ENCODE measurements at places on chromosomes 1 and 21.

- no peak for DNase-seq
Observed at GRCh38 chr1:101227837-101228236, 9.0 kb upstream of the S1PR1 start.

DNA sequence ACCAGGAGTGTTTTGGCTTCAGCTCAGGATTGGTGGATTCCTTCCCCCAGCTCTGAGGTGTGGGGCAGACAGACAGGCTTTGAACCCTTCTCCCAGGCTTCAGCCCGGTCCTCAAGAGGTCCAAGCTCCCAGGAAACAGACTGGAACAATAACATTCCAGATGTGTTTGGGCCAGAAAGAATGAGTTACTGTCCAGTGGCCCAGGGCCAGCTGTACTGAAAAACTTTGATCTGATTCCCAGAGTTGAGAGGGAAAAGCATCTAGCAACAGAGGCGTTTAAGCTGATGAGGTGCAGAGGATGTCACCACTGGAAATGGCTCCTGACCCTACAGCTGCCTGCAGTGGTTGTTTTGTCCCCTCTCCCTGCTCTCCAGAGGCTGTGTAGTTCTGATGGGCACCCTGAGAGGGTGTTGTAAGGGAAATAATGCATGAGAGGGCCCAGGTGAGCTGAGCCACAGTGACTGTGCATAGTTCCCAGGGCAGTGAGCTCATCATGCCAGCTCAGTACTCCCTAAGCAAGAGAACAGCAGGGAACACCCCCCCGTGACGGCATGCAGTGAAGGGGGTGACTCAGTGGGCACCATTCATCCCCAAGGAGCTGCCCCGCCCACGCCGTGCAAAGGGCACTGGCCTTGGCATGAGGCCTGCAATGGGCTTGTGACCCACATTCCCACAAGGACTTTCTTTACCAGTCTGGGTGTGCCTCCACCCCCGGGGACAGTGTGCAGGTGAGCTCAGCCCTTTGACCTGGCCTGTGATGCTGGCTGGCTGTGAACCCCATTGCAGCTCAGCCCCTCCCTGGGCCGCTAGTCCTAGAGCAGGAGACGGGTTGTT lies 13.8 kb upstream of the SFN start:
- no peak for DNase-seq

DNA sequence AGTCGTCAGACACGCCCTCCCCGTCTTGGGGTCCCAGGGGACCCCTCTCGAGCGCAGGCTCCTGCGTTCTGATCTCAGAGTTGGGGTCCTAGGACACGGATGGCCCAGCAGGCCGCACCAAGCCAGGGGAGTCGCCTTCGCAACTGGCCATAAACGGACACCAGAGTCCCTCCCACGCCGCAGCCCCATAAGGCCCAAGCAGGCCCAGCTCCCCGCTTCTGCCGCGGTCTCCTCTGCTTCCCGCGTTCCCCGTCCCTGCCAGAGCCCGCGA lies 633 bp downstream of the DMRTA2 start:
- no peak for DNase-seq

- DNase-seq, result peak; percentile 77
Observed at GRCh38 chr21:28336314-28336713, 656.4 kb downstream of the LTN1 start.

GRCh38 chr1:17502326-17502778 lies 37.1 kb upstream of the ARHGEF10L start:
- peak; percentile 94 for DNase-seq

DNA sequence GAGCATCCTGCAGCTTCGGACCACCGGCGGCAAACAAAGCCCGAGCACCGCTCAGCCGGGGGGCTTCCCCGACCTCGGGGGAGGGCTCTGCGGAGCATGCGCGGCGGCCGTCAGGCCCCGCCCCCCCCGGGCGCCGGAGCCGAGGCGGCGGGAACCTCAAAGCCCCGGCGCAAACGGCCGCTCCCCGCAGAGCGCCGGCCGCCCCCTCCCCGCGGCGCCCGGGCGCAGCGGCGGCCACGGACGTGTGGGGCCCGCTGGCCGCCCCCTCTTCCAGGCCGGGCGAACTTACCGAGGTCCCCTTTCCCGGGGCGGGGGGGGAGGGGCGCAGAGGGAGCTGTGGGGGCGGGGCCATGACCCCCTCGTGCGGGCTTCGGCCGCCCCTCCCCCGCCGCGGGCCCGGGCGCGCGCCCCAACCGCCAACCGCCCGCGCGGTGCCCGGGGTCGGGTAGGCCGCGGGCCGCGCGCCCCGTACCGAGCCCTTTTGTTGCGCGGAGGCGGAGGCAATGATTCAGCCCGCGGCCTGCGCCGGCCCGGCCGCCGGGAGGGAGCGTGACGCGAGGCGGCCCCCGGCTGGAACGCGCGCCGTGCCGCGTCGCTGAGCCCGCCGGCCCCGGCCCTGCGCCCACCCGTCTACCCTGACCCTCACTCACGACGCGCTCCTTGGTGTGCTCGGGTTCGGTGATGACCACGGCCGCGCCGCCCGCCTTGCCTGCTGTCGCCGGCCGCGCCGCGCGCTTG lies 1.7 kb downstream of the RCC2 start:
- peak; percentile 76 for DNase-seq

DNA sequence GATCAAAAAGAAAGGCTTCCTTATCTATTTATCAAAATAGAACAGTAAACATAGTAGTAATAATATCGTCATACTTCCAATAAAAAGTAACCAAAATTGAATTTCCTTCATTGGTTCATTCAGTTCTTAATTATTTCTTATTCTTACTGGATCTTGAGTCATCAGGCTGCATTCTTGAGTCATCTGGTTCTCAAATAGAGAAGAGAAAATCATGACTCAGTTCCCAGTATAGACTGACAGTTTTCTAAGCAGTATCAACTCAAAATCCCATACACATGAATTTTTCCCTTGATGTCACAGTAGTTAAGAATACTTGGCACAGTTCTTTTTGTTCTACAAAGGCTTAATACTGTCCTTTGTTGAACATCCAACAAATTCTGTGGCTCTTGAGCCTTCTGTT lies 626.9 kb upstream of the ADGRL4 start:
- DNase-seq, result no peak

GRCh38 chr21:34802180-34802899 lies 133.5 kb downstream of the CLIC6 start:
- no peak for DNase-seq

GRCh38 chr1:83017701-83018100 lies 981.2 kb downstream of the TTLL7 start:
- no peak for DNase-seq

DNA sequence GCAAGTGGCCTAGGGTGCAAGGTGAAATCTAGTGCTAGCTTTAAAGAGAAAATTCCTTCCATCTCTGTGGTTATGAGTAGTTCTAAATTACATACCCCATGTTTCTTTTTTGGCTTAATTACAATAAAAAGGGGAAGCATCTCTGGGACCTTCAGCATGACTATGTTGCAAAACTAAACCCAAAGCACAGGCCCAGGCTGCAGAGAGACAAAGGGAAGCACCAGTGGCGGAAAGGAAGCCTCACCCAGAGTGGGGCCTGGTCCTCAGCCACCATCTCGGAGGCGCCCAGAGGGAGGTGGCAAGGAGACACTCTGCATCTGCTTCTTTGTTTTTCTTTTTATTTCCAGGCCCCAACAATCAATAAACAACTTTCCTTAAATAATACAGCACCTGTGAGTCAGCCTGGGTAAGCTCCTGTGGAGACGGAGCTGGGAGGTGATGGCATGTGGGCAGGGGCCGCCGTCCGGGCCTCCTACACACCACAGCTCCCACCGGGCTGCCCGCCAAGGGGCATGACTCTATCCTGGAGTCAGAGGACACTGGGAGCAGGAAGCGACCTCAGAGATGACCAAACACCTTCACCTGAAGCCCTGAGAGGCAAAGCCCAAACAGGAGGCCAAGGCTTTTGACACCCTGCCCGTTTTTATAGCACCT lies 21.7 kb downstream of the ITPKB start:
- no peak for DNase-seq

DNA sequence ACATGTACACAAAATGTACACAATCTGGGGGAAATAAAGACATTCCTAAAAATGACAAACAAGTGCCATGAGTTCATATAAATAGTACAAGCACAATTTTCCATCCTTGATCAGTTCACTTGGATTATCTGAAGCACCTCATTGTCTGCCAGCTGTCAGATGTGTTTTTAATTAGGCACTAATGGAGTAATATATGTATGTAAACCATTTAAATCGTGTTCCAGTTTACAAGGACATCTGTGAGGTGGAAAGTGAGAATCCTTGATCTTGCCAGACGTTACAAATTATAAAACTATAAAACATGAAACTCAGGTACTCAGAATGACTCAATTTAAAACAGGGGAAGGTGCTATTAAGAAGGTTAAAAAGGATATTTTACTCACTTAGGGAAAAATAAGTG lies 1312.2 kb downstream of the PLA2G4A start:
- no peak for DNase-seq

DNA sequence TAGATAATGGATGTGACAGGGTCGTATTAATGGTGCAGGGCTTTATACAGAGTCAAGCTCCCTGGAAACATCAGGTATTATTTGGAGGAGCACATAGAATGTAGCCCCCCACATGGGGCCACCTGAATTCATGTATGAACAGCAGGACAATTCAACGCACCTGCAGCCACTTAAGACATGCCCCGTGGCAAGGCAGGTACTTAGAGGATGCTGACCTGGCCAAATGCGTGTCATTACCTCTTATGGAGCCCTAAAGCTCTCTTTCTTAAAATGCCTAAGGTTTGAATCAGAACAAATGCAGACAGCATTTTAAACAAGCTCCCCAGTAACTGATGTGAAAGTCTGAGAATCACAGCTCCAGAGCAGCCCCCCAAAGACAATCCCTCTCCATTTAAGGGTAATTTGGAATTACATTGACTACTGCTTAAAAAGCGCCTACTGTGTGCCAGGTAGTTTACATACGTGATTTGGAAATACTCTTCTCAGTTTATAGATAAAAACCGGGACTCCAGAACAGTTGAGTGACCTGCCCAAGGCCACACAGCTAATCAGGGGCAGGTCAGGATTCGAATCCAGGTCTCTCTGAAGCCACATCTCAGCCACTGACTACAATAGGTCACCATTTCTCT lies 71.0 kb upstream of the KLHDC7A start:
- DNase-seq, result no peak

- no peak for DNase-seq
Observed at GRCh38 chr1:51044834-51045233, 57.2 kb upstream of the C1orf185 start.

GRCh38 chr21:14474995-14475394 lies 71.1 kb downstream of the SAMSN1 start:
- DNase-seq, result no peak

DNA sequence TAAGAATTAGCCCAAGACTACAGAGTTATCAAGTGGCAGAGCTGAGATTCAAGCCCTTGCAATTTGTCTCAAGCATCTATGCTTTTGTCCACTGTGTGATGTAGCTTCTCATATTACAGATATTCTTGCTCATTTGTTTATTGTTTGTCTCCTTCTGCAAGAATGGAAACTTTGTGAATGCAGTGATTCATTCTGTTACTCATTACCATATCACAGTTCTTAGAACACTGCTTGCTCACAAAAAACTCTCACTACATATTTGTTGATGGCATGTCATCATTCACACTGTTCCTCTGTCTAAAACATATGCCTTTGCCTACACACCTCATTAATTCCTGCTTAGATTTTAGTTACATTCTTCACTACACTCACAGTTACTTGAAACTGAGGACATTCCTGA lies 1198.9 kb downstream of the PLA2G4A start:
- peak; percentile 9 for DNase-seq

- no peak for DNase-seq
Observed at GRCh38 chr1:189500778-189501177, 976.9 kb downstream of the BRINP3 start.

- DNase-seq, result peak; percentile 53
Observed at GRCh38 chr1:8437347-8437746, 119.4 kb downstream of the SLC45A1 start.

DNA sequence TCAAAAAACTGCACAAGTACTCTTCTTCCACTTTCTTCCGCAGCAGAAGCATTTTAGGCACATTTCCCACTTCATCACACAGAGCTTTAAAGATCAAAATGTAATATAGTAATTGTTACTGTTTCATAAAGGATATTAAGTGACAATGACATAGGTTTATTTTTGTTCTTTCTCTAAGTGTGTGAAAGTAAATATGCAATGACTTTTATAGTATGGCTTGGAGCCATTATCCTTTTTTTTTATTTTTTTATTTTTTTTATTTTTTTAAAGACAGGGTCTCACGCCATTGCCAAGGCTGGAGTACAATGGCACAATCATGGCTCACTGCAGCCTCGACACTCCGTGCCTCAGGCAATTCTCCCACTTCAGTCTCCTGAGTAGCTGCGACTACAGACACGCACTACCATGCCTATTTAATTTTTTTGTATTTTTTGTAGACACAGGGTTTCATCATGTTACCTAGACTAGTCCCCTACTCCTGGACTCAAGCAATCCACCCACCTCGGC lies 7.0 kb downstream of the TRIM33 start:
- no peak for DNase-seq

GRCh38 chr21:42262831-42263231 lies 43.9 kb downstream of the ABCG1 start:
- DNase-seq, result no peak

- peak; percentile 35 for DNase-seq
Observed at GRCh38 chr1:77664939-77665516, 17.4 kb downstream of the ZZZ3 start.
